ENCODE measurements at places on chromosomes 3 and 15.

DNA sequence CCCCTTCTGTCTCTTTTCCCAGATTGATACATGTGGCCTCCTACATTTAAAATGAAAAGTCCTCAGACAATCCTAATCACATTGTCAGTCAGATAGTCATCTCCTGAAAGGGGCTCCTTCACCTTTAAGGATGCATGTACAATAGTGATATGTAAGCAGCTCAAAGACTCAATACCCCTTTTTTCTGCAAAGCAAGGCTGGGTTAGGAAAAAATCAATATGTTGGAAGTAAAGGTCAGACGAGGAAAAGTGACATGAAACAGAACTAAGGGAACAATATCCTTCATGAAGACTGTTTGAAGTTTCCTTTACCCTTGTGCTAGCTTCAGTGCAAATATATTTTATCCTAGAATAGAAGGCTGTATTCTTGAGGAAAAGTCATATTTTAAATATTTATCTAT is 539.3 kb downstream of the NR2F2 start:
- ATAC-seq, result no peak

- no peak for ATAC-seq
These were observed 524 bp downstream of the CHRM5 start for GRCh38 chr15:33968821-33969220.

GRCh38 chr3:59517388-59517787 is 467.6 kb upstream of the CFAP20DC start:
- no peak for ATAC-seq

DNA sequence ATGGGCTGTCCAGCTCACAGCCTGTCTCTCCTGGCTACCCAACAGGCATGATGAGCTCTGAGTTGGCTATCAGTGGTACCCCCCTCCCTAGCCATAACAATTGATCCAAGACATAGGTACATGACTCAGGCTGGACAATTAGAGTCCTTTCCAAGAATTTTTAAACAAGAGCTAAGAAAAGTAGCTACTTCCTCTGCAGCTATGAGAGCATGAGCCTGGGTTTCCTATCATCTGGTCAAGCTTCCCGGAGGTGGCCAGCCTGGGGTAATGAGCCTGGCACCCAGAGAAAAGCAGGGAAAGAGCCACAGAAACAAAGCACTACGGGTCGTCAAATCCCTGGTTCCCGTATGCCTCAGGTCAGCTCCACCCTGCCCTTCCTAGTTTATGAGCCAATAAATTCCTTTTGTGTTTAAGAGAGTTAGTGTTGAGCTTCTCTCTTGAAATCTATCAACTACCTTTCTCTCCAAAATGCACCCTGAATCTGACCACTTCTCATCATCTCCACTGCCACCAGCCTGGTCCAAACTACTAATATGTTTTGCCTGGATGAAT is 2.3 kb upstream of the SLC51B start:
- no peak for ATAC-seq

DNA sequence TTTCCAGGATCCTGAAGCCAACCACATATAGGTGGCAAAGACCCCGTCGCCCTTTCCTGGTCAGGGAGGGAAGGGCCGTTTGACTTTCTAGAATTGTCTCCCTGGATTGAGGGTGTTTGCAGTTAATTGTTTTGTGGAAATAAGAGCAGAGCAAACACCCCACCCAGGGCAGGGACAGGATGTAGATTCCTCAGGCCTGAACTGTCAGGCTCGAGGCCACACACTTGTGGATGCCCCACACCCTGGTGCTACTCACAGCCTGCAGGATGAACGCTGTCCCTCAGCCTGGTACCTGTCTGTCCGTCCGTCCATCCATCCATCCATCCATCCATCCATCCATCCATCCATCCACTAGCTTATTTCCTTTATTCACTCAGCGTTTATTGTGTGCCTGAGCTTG is 29.9 kb upstream of the FLNB start:
- no peak for ATAC-seq

GRCh38 chr3:71026634-71027578 is 556.6 kb downstream of the FOXP1 start:
- no peak for ATAC-seq

- ATAC-seq, result no peak
These were observed 234.8 kb downstream of the NR2F2 start for GRCh38 chr15:96565266-96565665.

DNA sequence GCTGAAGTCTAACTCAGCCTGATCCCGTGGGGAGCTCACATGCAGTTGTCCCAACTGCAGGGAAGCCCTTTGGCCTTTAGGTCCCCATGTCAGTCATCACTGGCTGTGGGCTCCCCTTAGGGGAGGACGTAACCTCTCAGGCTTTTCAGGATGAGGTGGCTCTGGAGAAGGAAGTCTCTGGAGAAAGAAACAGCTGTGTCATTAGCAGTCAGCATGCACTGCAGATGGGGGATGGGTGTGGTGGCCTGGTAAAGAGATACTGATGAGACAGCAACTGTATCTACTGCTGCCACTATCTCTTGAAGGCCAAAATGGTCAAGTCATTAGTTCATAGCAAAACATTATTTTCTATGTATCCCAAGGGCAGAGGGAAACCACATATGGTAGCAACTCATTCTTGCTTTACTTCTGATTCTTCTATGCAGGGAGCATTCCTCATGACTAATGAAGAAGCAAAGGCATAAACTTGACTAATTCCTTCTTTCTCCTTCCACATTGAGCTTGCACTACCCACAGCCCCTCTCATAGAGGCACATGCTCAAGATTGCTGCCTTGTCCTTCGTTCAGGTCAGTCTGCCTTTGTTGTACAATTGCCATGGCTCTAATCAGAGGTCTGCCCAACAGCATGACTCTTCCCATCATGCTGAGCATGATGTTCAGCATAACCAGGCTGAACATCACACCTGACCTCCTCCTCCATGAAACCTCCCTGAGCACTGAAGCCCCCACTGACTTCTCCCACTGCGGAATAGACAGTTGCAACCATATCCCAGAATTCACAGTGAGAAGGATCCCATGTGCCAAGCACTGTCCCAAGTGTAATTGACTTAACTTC is 47.8 kb upstream of the TMEM158 start:
- ATAC-seq, result no peak

DNA sequence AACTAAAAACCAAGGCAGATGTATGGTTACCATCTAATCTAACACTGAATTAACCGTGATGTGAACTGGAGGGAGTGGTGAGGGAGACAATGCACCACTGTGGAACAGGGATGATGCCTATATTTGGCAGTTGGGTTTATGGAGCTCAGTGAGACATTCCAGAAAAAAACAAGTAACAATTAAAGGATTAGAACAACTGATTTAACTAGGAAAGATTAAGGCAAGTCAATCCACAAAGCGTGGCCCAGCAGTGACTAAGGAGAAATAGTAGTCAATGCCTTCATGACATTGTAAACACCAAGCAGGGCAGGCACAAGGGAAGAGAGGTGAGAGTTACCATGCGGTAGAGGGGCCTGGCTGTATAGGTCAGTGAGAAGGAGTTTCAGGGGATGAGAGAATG is 38.1 kb downstream of the CHAC1 start:
- ATAC-seq, result no peak

DNA sequence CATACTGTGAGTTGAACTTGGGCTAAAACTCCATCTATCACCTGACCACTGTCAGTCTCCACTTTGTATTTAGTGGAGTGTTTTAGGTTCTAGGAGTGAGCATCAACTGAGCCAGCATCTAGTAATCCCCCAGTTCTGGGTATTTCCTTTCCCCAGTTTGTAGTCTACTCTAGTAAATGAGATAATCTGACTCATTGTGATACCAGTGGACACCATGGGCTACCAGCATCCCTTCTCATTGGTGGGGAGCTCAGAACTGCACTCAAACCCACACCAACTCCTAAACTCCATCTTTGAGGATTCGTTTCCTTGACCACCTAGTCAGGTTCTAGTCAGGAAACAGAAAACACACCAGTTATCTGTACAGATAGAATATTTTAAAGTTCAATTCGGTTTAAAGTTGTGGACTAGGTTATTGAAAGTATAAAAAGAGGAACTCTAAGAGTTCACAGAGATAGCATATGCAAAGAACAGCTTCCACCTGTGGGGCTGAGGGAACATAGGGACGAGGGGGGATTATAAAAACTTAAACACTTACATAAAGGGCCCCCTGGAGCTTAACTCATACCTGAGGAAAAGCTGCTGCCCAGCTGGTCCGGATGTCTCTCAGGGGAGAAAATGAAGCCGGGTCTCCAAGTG is 36.0 kb downstream of the LEO1 start:
- ATAC-seq, result no peak

- peak; percentile 97 for ATAC-seq
These were observed 8.5 kb upstream of the SLC24A5 start for GRCh38 chr15:48112242-48112641.

DNA sequence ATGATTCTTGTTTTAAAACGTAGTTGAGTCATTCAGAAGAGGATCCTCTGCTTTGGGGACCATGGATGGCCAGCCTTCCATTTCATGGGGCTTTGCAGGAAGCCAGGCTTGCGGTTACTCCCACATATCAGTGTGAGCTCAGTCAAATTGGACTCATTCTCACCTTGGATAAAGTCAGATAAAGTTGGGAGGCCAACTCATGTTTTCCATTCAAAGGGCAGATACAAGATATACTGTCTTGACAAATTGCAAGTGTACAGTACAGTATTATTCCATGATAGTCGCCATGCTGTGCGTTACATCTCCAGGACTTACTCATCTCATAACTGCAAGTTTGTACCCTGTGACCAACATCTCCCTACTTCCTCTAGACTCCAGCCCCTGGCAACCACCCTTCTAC is 25.5 kb upstream of the B3GNT5 start:
- no peak for ATAC-seq

DNA sequence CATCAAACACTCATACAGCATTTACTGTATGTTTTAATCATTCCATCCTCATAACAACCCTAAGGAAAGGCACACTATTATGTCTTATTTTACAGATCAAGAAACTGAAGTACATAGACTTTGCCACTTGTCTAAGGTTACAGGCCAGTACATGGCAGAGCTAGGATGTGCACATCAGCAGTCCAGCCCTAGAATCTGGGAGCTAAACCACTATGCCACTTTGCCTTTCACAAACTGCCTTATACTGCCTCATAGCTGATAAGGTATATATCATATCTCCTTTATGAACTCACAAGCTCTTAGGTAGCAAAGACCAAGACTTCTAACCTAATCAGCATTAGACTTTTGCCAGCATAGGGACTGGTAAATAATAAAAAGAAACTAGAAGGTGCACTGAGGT is 49.1 kb downstream of the MYO9A start:
- ATAC-seq, result no peak
